ENCODE measurements at places on chromosomes 13 and 19.

GRCh38 chr13:73984201-73984600, 150.0 kb downstream of the KLF12 start:
- no peak for DNase-seq

- DNase-seq, result no peak
Measured at GRCh38 chr19:48451624-48452023, 3.8 kb upstream of the KCNJ14 start.

GRCh38 chr13:46712524-46712923, 84.4 kb downstream of the ESD start:
- DNase-seq, result no peak

GRCh38 chr19:1069009-1069779, 2.2 kb downstream of the ARHGAP45 start:
- peak; percentile 11 for DNase-seq

Measured in tongue (tissue), 3 donors.